ENCODE measurements at places on chromosomes 2 and 18.

DNA sequence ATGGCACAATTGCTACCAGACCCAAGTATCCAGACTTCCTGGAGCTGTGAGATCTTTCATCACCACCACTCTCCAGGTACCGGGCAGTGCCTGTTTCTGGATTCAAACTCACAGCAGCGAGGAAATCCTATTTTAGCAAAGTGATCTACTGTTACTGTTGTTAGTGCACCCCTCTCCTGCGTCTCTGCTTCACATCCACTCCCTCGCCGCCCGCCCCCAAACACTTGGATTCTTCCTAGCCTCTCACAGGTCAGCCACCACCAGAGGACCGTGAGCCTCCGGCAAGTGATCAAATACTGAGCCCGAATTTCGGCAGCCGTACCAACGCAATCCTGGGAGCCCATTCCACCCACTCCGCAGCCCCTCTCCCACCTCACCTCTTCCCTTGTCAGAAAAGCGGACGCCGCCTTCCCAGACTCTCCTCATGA is 519 bp downstream of the METTL4 start:
- peak; percentile 73 for DNase-seq

DNA sequence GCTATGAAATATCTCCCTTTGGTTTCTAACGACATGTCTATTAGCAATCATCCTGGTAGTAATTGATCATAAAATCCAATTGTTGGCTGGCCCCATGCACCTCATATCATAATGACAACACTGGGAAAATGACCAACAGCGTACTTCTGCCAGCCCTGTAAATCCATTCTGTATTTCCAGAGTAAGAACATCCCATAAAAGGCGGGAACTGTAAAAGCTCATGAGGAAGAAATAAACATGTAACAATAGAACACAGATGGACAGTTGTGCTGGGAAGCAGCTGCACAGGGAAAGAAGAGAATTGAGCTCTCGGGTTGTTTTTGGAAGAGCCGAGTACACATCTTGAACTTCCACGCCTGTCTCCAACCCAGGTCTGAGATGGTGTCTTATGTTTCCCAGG is 218.7 kb downstream of the CMPK2 start:
- no peak for DNase-seq

- peak; percentile 93 for DNase-seq
Measured at GRCh38 chr2:105104208-105104731, 66.4 kb downstream of the MRPS9 start.

DNA sequence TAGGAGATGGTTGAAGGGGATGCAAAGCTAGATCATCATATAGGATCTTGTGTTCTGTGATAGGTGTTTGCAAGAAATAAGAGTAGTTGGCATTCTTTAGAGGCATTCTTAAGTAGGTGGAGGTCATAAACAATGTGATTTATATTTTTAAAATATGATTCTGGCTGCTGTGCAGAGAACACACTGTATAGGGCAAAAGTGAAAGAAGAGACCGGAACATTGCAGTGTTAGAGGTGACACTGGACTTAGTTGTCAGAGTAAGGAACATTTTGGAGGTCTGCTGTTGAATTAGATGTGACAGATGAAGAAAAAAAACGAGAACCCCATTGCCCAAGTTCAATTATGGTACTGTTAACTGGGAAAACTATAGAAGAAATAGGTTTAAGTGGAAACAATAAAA is 37.7 kb downstream of the HAT1 start:
- DNase-seq: no peak

- DNase-seq: no peak
Measured at GRCh38 chr18:77911971-77912605, 662.4 kb downstream of the GALR1 start.

GRCh38 chr2:120606280-120606679 is 129.4 kb upstream of the GLI2 start:
- no peak for DNase-seq

DNA sequence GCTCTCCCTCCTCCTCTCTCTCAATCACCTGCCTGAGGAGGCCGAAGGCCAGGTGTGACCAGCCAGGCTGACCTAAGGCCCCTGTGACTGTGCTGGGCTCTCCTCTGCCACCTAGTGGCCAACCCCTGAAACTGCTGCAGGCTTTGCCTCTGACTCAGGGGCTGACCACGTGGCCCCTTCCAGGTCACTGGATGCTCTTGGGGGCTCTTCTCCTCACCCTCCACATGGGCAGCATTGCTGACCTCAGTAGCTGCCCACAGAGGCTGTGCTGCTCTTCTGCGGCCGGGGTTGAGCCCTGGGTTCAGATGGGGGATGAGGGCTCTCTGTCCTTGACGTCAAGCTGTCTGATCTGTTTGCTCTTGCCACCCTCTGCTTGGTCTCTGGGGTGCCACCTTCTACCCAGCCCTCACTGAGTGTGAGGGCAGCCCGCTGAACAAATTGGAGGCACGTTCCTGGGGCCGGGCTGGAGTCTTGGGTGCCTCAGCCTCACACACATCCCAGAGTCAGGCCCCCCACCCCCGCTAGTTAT is 122.7 kb downstream of the TWIST2 start:
- peak; percentile 58 for DNase-seq

GRCh38 chr2:61018318-61018755 is 282 bp upstream of the PUS10 start:
- DNase-seq: no peak

- no peak for DNase-seq
Measured at GRCh38 chr18:79944746-79945117, 6.7 kb downstream of the SLC66A2 start.

DNA sequence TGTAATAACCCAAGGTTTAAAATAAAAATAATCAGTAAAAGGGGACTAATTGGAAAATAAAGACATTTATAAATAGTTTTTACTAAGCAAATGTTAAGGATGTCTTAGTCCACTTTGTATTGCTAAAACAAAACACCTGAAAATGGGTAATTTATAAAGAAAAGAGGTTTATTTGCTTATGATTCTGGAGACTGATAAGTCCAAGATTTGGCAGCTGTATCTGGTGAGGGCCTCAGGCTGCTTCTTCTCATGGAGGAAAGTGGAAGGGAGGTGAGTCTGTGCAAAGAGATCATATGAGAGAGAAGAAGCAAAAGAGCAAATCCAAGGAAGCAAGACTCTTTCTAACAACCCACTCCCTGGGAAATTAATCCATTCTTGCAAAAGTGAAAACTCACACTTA is 299.5 kb downstream of the DSC3 start:
- no peak for DNase-seq

GRCh38 chr2:108363024-108363907 is 14.5 kb upstream of the SULT1C4 start:
- no peak for DNase-seq

DNA sequence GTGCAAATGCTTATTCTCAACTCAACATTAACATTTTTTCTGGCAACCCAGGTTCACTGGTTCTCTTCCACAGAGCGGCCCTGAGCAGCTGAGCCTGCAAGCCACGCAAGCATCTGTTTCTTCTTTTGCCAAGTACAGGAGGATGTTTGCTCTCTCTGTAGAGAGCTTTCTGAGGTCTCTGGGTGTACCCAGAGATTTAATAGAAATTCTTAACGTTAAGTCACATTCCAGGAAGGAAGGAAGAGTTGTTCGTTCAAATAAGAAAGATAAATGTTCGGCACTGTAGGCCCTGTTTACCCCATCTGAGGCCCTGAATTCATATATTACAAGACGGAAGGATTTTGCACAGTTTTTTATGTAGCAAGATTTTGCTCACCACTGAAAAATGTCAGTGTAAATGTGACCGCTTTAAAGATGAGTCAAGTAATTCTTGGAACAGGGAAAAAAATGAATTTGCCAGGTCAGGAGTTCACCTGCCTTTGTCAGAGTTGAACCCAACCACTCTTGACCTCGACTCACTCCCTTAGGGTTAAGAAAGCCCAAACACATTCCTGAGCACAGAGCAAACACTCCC is 30.1 kb downstream of the KCTD18 start:
- peak; percentile 82 for DNase-seq

DNA sequence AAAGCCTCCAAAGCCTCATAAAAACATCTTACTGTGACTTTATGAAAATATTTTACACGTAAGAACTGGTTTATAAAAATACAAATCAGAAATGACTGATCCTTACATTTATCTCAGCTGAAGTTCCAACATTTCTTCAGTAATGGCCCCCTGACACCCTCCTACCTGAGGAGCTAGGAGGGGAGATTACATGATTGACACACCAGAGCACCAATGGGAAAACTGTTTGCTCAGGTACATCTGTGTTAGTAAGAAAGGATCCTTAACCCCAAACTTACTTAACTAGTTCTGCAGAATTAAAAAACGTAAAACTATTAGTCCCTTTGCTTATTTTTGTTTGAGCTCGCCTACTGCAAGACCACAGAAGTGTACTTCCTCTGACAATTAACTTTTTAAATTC is 27.0 kb downstream of the ENOSF1 start:
- DNase-seq: no peak

- DNase-seq: no peak
Measured at GRCh38 chr18:33781429-33781828, 203.4 kb downstream of the ASXL3 start.

GRCh38 chr2:219536967-219537366 is 6.6 kb downstream of the CHPF start:
- no peak for DNase-seq

- peak; percentile 8 for DNase-seq
Measured at GRCh38 chr2:128215897-128216642, 102.6 kb downstream of the HS6ST1 start.

- no peak for DNase-seq
Measured at GRCh38 chr18:44342946-44343345, 337.7 kb upstream of the SETBP1 start.

GRCh38 chr2:112794131-112794733 is 9.9 kb upstream of the IL1A start:
- DNase-seq: peak; percentile 92

DNA sequence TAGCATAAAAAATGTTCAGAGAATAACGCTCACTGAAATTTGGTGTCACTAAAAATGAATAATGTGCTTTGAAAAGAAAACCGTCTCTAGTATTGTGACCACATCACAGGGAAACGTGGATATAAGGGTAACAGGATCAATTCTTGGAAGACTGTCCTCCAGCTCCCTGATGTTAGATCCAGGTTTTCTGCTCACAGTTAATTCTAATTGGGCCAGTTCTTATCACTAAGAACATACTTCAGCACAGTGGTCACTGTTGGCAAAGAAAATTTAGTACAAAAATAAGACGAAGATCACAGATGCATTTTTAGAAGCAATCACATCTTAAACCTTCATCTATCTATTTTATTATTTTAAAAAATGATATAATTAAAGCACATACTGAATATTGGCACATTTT is 57.0 kb upstream of the CD226 start:
- no peak for DNase-seq

GRCh38 chr18:35974181-35974580 is 1.7 kb downstream of the RMP24 start:
- no peak for DNase-seq

DNA sequence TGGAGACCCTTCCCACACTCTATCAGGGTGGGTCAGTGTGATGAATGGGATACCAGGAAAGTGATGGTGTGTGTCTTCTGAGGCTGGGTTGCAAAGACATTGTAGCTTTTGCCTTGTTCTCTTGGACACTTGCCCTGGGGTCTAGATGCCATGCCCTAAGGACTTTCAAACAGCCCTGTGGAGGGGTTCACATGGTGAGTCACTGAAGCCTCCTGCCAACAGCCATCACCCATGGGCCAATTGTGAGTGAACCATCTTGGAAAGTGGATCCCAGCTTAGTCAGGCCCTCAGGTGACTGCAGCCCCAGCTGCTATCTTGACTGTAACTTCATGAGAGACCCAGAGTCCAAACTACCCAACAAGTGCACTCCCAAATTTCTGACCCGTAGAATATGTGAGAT is 25.8 kb upstream of the IGFBP5 start:
- no peak for DNase-seq

- peak; percentile 20 for DNase-seq
Measured at GRCh38 chr18:60421356-60422118, 49.0 kb upstream of the MC4R start.

DNA sequence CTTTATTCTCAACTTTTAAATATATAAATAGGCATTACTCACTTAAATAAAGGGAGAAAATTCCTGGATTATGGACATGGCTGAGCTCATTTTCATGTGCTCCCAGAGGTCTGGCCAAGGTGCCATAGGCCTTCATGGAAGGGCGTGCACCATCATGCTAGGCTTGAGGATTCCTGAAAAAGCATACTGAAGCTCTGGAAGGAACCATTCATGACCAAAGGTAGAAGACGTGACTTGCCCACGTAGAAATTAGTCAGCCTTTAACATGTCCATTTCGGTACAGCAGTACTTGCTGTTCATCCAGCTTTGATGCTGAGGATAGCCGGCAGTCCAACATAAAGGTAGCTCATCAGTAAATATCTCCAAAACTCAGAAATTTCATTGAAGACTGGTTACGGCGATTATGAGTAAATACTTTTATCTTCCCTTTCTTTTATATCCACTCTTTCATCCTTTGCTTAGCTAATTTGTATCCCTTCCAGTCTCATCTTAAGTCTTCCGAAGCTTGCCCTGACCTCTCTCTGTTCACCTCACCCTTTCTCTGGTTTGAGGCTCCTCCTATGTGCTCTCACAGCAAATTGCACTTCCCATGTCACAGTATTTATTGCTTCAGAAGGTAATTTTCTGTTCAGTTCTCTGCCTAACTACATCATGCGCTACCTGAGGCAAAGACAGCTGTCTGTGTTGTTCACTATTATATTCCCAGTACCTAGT is 32.3 kb upstream of the ASNSD1 start:
- no peak for DNase-seq

- no peak for DNase-seq
Measured at GRCh38 chr2:240737512-240737911, 45.8 kb downstream of the AQP12A start.

DNA sequence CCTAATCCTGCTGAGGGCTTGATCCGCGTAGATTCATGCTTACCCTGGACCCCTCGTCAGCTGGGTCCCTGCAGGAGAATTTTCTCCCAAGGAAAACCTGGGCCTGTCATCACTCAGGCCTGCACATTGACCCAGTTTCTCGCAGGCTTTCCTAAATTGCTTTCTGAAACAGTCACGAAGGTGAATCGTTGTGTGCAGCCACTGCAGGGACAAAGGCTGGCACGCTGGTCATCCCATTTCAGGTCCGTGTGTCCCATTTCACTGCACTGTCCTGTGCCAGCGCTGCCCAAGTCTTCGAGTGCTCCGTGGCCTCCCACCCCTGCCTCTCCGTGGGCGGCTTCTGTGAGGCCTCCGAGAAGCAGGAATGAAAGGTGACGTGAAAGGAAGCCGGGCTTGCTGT is 62.8 kb upstream of the YWHAQ start:
- DNase-seq: no peak

DNA sequence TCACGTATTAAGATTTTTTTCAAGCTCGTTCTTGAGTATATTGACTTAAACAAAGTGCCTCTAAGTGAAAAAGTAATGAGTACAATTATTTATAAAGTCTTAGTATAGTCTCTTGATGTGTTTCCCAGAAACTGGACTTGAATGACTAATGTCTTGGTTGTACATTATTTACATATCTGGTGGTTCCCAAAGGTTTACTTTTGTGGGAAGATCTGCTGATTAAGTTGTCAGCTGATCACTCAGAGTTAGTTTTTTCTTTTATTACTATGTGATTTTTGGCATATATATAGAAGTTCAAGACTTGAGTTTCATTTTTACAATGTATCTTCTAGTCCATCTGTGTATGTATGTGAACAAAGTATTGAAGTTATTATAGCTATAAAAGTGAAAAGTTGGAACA is 29.5 kb downstream of the RNF144A start:
- DNase-seq: peak; percentile 91

- peak; percentile 69 for DNase-seq
Measured at GRCh38 chr2:43611987-43612894, 16.4 kb upstream of the THADA start.
